ENCODE measurements at places on chromosomes 7 and 10.

DNA sequence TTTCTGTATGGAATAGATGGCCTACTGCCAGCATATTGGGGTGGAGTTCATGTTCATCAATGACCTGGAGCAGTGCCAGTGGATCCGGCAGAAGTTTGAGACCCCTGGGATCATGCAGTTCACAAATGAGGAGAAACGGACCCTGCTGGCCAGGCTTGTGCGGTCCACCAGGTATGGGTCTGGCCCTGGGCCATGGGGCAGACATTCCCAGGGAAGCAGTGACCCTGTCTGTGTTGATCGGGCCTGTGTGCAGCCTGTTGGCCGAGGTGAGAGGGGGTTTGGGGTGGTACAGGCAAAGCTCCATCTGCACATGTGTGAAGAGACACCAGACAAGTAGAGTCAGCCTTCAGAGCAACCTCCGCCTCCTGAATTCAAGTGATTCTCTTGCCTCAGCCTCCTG lies 67.3 kb downstream of the OGDH start:
- DNase-seq = no peak

DNA sequence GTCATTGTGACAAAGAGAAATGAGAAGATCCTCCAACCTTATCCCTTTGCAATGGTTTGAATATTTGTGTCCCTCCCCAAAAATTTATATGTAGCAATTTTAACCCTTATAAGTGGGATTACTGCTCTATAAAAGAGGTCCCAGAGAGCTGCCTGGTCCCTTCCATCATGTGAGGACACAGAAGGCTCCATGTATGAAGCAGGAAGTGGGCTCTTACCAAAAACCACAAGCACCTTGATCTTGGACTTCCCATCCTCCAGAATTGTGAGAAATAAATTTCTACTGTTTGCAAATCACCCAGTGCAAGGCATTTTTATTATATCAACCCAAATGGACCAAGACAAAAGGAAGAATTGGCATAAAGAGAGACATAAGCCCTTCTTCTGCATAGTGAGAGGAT lies 95.7 kb downstream of the KCNMA1 start:
- DNase-seq = no peak

DNA sequence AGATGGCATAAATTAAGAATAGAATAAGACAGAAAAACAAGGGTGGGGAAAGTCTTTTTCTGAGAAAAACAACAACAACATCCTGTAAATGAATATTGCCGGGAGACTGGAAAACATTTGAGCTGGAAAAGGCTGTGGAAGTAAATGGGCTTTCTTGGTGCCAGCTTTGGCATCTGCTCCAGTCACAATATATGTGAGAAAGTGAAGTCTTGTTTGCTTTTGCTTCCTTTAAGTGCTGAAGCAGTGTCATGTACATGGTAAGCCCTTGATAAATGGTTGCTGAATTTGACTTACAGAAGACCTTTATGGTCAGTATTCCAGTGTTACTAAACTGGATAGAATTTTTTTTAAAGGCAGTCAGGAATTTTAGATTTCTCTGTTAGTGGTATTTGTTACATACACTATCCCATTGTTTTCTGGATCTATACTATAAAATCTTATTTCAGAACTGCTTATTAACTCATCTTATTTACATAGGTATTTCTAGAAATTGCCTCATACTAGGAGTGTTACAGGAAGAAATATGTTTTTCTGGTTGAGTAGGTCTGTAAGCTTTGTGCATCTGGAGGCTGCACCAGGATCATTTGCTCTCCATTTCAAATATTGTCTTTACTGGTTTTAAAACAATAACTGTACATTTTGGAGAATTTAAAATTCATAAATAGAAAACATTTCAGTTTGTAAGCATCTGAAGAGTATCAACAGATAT lies 201.7 kb upstream of the FOXP2 start:
- no peak for DNase-seq

DNA sequence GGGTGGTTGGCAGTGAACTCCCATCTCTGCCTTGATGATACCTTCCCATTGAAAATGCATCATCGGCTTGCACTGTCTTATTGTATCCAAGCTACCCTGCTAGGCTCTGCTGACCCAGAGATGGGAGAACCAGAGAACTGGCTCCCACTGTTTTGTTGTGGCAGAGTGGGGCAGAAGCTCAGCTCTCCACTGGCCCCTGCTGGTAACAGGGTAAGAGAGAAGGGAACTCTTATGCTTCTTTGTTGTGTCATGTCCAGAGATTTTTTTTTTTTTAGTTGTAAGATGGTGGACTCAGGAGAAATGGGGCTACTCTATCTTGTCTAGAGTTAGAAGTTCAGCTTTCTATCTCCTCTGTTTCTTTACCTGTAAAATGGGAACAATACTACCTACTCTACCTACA lies 100.5 kb upstream of the SDK1 start:
- DNase-seq = peak; percentile 5

- no peak for DNase-seq
These were observed 100.5 kb upstream of the TPK1 start for GRCh38 chr7:144936314-144936713.

DNA sequence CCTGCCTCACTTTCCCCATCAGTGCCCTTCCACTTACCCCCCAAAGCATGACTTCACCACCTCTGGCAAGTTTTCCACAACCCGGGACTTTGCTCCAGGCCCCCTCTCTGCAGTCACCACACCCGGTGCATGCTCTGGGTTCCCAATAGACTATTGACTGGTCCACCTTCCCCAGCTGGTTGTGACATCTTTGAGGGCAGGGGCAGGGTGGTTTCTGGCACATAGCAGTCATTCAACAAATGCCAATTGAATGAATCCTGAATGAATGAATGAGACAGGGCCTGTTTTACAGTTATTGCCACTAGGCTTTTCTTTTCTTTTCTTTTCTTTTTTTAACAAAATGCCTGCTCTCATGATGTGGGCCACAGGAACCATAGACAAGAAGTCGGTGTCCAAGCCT lies 28.8 kb upstream of the DOCK1 start:
- no peak for DNase-seq

All from stimulated activated naive CD8-positive, alpha-beta T cell treated with anti-CD3 and anti-CD28 coated beads, Interleukin-15, amount 100 ng/mL, for 72 hours (primary cell).